Mesothelial cell of epicardium (in vitro differentiated cells): ENCODE measurements at places on chromosomes 2 and 18.
A peak's percentile ranks its signal among the peaks of the same experiment; 100 is the strongest.

GRCh38 chr2:237715459-237715947, 83.1 kb upstream of the RBM44 start:
- peak overlapping the region; percentile 32 for H3K4me3 ChIP-seq
- no peak for DNase-seq
- H3K27ac ChIP-seq = peak overlapping the region; percentile 89
- no peaks in the 10 kb centered on the region for H3K27me3 ChIP-seq
- H3K36me3 ChIP-seq = peaks cover 5% of the 10 kb centered on the region

DNA sequence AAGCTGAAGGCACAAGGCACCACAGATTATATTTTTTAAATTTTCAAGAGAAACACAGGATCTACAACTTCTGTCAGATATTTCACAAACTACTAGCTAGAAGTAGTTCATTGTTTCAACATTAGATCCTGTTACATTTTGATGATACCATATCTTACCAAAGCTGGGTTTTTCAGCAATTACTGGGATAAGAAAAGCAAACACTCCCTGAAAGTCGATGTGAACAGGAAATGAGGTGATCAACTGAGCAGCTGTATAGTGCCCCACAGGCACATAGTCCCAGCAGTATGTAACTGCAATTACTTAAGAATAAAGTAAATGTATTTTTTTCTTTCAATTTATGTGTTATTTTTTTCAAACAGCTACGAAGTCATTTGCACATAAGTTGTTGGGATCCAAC, 103.5 kb downstream of the DNER start:
- no peaks in the 10 kb centered on the region for H3K27me3 ChIP-seq
- H3K36me3 ChIP-seq = no peaks in the 10 kb centered on the region
- H3K27ac ChIP-seq = no peak overlapping the region
- DNase-seq = no peak
- no peak overlapping the region for H3K4me3 ChIP-seq

GRCh38 chr2:176554101-176555048, 285.1 kb downstream of the MTX2 start:
- H3K4me1 ChIP-seq = peaks cover 21% of the 10 kb centered on the region
- H3K4me3 ChIP-seq = peak overlapping the region; percentile 60
- no peaks in the 10 kb centered on the region for H3K36me3 ChIP-seq

DNA sequence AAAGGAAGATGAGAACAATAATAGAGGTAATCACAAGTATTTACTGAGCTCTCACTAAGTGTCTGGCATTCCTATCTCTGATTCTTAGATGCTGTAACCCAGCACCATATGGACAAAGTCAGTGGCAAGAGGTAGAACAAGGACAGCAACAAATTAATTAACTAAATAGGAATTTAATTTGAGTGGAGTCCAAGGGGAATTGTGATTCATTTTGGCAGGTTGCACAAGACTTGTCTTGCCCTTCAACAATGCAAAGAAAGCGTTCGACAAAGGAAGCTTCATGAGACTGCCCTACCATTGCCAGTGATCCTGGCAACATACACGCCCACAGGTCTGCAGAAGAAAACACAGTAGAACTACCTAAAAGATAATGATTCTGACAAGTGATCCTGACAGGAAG, 221.6 kb downstream of the RBM43 start:
- H3K4me1 ChIP-seq = peaks cover 12% of the 10 kb centered on the region
- no peak for DNase-seq
- no peak overlapping the region for H3K27ac ChIP-seq
- no peaks in the 10 kb centered on the region for H3K27me3 ChIP-seq
- no peak overlapping the region for H3K4me3 ChIP-seq

GRCh38 chr2:162065767-162066166, 8.2 kb downstream of the DPP4 start:
- peaks cover 1% of the 10 kb centered on the region for H3K27me3 ChIP-seq
- no peak overlapping the region for H3K27ac ChIP-seq
- no peak overlapping the region for H3K4me3 ChIP-seq
- H3K36me3 ChIP-seq = no peaks in the 10 kb centered on the region

GRCh38 chr2:239303711-239304532, 96.9 kb downstream of the HDAC4 start:
- no peaks in the 10 kb centered on the region for H3K36me3 ChIP-seq
- no peaks in the 10 kb centered on the region for H3K27me3 ChIP-seq
- peak overlapping the region; percentile 71 for H3K27ac ChIP-seq
- DNase-seq = no peak
- peaks cover 37% of the 10 kb centered on the region for H3K4me1 ChIP-seq

- H3K27ac ChIP-seq = peak overlapping the region; percentile 13
- no peaks in the 10 kb centered on the region for H3K27me3 ChIP-seq
- no peak overlapping the region for H3K4me3 ChIP-seq
- no peak for DNase-seq
- peaks cover 25% of the 10 kb centered on the region for H3K4me1 ChIP-seq
- no peaks in the 10 kb centered on the region for H3K36me3 ChIP-seq
Measured at GRCh38 chr18:43389163-43389562, 111.9 kb upstream of the SYT4 start.

DNA sequence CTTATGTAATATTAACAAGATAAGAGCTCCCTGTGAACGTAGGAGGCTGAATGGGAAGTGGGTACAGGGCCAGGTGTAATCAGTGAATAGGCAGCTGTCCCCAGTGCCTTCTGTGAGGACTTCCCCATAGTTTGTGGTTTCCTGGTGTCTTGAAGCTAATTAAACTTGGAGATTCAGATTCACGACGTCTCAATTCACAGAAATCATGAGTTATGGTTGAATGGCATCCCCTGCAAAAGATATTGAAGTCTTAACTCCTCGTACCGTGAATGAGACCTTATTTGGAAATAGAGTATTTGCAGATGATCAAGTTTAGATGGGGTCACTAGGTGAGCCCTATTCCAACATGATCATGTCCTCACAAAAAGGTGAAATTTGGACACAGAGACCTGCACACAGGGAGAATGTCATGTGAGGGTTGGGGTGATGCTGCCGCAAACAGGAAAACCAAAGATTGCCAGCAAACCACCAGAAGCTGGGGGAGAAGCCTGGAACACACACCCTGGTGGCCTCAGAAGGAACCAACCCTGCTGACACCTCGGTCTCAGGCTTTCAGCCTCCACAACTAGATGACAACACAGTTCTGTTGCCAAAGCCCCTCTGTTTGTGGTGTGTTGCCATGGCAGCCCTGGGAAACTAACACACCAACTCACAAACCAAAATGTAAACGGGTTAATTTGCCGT, 13.2 kb downstream of the ARL4C start:
- DNase-seq = no peak
- no peak overlapping the region for H3K27ac ChIP-seq
- H3K4me1 ChIP-seq = peaks cover 3% of the 10 kb centered on the region
- H3K4me3 ChIP-seq = no peak overlapping the region
